Activated CD4-positive, alpha-beta T cell treated with anti-CD3 and anti-CD28 coated beads for 4 hours (primary cell): ENCODE measurements at places on chromosomes 7 and 10.

GRCh38 chr10:70379581-70380176, 2.7 kb downstream of the LRRC20 start:
- no peak for DNase-seq

GRCh38 chr10:63173468-63174232, 40.5 kb downstream of the NRBF2 start:
- DNase-seq = no peak

DNA sequence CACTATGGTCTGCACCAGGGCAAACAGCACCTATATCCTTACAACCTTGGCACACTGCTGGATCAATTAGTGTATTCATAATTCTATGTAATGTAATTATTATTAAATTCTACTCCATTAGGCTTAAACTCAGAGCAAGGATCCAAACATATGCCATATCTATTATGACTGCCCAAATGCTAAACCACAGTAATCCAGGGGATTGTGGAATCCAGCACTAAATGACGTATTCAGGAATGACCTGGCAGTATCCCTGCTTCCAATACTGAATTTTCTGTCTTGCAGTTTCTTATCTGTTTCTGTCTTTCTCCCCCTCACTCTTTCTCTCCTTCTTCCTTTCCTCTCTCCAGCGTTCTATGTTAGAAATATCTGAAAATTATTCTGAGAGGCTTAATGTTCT, 16.5 kb upstream of the UBE2D1 start:
- DNase-seq = no peak

DNA sequence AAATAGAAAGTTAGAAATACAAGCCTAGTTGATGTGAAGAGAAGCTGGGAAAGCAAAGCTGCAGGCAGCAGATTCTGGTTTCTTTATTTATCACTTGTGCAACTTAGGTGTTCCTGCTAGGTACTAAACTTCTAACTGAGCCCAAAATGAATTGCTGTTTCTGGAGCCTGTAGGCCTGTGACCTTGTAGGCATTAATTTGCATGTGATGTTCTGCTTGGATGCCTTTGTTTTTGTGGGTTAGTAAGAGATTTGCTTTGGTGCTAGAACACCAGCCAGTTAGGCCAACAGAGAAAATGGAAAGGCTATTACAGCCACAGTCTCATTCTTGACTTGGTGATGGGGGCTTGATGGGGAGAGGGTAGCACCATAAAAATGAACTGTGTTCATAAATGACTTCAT, 370.7 kb downstream of the PPP1R3A start:
- no peak for DNase-seq

GRCh38 chr7:66119245-66119850, 4.7 kb downstream of the CRCP start:
- no peak for DNase-seq

- peak; percentile 9 for DNase-seq
These were observed 2.4 kb downstream of the TLL2 start for GRCh38 chr10:96511044-96511945.

DNA sequence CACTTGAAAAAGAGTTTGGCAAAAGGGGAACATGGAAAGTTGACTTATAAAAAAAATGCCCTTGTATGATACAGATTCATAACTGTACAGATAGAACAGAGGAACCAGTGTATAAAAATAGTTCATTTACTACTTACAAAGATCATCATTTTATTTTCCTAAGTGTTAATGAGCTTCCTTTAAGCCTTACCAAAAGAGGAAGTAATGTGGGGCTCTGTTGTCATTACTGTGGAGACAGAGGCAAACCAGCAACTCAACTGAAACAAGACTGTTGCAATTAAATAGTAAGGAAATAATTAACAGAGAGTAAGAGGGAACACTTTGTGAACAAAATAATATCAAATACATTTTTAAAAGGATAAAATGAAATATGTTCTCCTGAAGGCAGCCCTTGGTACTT, 526.2 kb upstream of the ADARB2 start:
- no peak for DNase-seq

DNA sequence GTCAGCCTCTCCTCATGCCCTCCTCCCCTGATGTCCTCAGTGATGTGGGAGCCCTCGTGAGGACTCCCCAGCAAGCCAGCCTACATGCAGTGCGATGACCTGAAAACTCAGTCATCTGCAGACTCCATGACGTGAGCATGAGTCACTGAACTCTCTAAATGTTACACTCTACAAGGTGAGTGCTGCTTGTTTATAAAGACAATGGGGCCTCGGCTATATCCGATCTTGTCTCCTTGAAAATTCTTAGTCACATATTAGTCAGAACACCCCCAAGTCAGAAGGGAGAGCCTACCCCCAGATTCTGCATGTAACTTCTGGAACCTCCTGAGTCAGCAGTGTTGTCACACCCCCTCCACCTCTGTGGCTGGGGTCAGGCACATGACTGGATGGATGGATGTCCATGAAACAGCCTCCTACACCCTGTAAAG, 673.8 kb downstream of the INHBA start:
- DNase-seq = no peak

DNA sequence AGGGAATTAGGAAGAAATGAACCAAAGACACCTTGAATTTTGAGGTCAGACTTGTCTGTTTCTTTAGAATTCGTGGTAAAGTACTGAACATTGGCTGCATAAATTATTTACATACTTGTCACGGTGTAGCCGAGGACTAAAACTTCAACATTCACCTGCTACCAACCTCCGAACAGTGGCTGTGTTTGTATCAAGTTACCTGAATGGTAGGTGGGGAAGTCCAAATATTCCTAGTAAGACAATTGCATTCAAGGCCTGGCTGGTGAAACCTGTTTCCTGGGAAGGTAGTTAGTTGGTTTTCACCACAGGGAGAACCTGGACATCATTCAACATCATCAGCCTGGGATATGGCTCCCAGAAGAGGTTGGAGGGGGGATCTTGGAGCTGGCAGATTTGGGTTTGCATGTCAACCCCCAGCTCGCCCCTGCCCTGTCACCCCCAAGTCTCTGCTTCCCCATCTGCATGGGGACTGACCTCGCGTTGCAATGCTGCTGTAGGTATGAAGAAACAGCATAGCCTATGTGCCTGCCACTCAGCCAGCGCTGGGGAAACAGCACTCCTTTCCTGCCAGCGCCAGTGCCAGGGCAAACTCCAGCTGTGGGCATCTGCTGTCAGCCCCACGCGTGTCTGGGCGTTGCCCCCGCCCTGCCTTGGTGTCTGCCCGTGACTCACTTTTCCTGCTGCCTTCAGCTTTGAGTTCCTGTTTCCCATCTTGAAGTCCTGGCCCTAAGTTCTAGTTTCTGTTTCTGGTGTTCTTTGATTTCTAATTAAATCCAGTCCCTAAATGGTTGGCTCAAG, 12.7 kb upstream of the LARP4B start:
- peak; percentile 61 for DNase-seq

- no peak for DNase-seq
These were observed 85.2 kb downstream of the VTI1A start for GRCh38 chr10:112532189-112532588.

GRCh38 chr7:4951304-4951703, 7.7 kb downstream of the MMD2 start:
- no peak for DNase-seq

DNA sequence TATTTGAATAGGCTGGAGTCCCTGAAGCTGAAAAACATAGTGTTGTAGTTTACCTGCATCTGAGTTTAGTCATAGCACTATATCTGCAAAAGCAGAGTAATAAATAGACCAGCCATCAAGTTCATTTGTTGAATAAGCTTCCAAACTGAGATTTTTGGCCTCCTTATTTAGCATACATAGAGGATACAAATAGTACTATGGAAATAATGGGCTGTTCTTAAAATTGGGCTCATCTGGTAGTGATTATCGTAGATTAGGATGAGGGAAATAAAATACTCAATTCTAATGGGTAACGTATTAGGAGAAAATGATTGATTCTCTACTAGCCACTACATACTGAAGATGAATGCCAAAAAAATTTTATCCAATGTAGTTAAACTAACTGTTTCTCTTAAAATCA, 41.4 kb upstream of the TMEM196 start:
- DNase-seq = no peak

GRCh38 chr10:121830101-121830500, 97.7 kb downstream of the ATE1 start:
- no peak for DNase-seq

DNA sequence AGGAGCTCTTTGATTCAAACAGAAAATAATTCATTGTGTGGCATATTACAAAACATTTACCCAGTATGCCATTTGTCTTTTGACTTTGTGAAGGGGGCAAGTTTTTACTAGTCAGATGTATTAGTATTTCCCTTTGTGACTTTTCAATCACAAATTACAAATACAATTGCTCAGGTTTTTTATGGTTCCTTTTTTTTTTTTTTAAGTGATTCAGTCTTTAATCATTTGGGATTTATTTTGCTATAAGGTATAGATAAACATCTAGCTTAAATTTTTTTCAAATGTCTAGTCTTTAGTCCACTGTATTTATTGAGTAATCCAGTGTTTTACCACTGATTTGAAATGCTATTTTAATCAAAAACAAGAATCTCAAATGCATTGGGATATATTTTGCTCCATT, 75.9 kb downstream of the AOAH start:
- no peak for DNase-seq
